ENCODE measurements at places on chromosomes 16 and 17.

GRCh38 chr16:88192601-88193000 is 190.2 kb upstream of the ZNF469 start:
- no peak for DNase-seq

DNA sequence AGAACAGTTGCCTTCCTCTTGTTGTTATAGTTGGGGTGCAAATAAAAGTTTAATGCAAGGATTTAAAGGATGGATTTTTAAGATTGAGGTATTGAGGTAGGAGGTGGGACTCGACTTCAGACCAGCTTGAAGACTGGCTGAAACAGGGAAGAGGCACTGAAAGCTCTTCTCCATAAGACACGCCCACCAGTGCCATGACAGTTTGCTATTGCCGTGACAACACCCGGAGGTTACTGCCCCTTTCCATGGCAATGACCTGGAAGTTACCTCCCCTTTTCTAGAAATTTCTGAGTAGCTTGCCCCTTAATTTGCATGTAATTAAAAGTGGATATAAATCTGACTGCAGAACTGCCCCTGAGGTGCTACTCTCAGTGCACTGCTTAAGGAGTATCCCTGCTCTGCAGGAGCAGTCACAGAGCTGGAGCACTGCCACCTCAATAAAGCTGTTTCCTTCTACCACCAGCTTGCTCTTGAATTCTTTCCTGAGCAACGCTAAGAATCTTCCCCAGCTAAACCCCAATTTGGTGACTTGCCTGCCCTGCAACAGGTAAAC is 122.6 kb downstream of the SHISA6 start:
- no peak for DNase-seq

- DNase-seq: no peak
Observed at GRCh38 chr16:86575754-86576557, 2.4 kb upstream of the FOXL1 start.

DNA sequence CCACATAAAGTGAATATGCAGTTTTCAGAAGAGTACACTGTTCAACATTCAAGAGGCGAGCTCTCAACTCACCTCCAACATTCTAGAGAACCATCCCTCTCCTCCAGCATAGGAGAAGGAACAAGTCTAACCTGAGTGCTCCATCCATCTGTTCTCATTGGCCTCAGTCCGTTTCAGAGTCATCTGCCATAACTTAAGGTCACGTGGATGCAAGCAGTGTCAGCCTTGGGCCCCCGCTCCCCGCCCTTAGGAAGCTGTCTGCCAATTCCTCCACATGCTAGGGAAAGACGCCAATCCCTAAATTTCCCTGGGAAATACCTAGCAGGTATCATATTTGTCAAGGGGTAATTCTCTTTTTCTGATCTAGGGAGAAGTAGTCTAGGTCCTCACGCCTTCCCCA is 21.4 kb downstream of the MARVELD3 start:
- DNase-seq: no peak

GRCh38 chr16:14325502-14326401 is 254.6 kb downstream of the MRTFB start:
- no peak for DNase-seq

- DNase-seq: no peak
Observed at GRCh38 chr16:31201582-31202413, 762 bp downstream of the PYCARD start.

GRCh38 chr16:47574091-47575054 is 113.2 kb downstream of the PHKB start:
- no peak for DNase-seq

- no peak for DNase-seq
Observed at GRCh38 chr16:53756275-53756996, 52.5 kb downstream of the FTO start.

DNA sequence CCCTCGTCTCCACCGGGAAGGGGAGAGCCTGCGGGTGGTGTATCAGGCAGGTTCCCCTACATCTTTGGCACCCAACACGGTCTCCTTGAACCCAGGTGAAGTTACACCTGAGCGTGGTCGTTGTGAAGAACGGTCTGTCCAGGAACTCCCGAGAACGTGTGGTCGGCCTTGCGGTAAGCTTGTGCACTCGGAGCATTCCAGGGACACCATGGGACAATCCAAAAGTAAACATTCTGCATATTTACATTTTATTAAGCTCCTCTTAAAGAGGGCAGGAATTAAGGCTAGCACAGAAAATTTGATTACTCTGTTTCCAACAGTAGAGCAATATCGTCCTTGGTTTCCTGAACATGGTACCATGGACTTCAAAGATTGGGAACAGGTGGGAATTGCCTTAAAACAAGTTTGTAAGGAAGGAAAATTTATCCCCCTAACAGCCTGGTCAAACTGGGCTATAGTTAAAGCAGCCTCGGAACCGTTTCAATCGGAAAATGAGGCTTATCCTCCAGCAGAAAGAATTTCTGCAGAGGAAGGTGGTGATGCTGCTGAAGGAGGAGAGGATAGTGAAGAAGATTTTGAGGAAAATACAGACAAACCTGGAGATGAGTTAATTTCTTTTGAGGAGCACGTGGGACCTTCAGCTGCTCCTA is 18.2 kb downstream of the ALOX15B start:
- DNase-seq: no peak

GRCh38 chr17:81518785-81519283 is 6.2 kb upstream of the ACTG1 start:
- no peak for DNase-seq

DNA sequence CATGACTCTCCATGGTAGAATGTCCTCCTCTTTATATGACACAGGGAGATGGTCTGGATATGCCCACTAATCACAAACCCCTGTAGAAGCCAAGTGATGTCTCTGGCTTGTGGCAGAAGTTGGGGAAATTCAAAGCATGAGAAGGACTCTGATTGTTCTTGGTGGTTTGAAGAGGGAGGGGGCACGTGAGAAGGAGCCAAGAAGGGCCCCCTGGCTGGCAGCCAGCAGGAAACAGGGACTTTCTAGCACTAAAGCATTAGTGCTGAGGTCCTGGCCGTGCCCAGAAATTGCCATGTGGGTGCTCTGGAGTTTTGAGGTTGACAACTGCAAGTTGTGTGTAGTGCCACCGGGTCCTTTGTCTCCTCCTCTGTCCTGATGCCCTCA is 199.9 kb downstream of the LGALS9B start:
- peak; percentile 48 for DNase-seq

- DNase-seq: no peak
Observed at GRCh38 chr17:5110816-5111215, 862 bp downstream of the ZNF232 start.

DNA sequence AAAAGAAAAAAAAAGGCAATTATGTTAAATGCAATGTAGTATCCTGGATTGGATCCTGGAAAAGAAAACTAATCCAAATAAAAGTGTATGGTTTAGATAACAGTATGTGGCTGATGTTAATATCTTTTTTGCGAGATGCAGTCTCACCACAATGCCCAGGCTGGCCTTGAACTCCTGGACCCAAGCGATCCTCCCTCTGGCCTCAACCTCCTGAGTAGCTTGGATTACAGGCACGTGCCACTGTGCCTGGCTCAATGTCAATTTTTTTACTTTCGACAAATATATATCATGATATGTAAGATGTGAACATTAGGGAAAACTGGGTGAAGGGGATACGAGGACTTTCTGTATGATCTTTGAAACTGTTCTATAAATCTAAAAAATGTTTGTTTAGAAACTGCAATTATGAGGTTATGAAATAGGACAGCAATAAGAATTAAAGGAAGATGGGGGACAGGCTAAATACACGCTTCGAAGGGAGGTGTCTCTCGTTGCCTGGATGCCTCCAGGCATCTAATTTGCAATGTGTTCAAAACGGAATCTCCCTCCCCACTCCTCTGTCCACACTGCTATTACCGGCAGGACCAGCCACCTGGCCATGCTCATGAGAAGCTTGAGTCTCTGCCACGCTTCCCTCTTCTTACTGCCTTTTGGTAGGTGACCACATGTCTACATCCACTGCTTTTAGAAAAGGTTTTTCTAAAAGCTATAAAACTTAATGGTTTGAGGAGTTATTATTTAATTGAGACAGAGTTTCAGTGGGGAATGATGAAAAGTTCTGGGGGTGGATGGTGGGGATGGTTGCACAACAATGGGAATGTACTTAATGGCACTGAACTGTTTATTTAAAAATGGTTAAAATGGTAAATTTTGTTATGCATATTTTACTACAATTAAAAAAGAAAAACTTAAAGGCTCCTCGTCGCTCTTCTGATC is 15.2 kb downstream of the UBE2O start:
- DNase-seq: no peak

DNA sequence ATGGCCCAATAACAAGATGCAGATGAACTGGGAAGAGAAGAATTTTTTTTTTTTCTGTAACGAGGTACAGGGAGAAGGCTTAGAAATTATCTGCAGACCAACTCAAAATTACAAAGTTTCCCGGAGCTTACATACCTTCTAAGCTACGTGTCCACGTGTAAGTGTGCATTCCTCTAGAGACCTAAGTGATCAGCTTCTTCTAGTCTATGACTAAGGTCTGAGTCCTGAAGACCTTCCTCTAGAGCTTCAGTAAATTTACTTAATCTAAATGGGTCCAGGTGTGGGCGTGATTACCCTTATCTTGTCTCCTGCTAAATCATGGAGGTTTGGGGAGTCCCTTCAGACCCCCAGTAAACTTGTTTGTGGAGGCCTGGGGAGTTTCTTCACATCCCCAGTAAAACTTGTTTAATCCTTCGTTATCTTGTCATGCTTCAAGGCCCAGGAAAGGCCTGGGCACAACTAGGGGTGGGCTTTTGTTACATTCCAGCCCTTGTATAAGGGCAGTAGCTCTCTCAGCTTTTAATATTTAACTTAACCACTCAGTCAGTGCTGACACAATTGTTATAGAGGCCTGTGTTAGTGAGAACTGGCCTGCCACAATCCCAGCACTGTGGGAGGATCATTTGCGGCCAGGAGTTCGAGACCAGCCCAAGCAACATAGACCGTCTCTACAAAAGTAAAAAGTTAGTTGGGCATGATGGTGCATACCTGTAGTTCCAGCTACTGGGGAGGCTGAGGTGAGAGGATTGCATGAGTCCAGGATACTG is 342.3 kb downstream of the SNX29 start:
- DNase-seq: no peak

GRCh38 chr16:47858333-47858982 is 297.3 kb downstream of the ABCC12 start:
- DNase-seq: no peak

GRCh38 chr17:67285360-67285759 is 40.4 kb upstream of the HELZ start:
- DNase-seq: no peak

DNA sequence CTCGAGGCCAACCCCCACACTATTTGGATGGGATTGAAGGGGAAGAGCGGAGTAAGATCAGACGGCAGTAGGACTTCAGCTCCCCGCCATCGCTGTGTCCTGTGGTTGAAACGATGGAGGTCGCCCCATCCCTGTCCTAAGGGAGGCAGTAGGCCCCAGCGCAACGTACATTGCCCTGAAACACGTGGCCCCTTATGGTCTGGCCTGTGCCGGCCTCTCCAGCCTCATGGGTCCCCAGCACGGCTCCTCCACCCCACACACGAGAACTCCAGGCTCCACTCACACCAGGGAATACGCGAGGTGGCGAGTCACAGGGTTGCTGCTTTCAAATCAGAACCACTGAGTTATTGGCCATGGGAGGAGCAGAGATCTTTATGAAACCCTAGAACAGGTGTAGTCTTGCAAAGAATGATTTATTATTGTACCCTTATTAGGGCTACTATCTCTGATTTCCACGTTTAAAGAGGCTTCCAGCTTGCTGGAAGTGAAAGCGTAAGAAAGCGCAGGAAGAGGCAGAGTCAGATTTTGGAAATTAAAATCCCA is 669 bp upstream of the DCTPP1 start:
- DNase-seq: no peak

- DNase-seq: no peak
Observed at GRCh38 chr16:88017587-88018101, 66.4 kb downstream of the BANP start.

DNA sequence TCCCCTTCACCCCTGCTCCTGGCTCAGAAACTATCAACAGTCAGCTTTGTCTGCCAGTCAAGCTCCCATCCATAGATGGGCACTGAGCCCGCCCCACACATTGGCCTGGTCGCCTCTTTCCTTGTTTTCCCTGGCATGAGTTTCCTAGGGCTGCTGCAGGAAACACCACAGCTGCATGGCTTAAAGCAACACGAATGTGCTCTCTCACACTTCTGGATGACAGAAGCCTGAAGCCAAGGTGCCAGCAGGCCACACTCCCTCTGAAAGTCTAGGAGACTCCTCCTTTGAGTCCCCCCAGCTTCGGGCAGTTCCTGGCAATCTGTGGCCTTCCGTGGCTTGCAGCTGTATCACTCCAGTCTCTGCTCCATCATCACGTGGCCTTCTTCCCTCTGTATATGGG is 69.9 kb downstream of the TBC1D16 start:
- DNase-seq: no peak
